Daoy (cell line): ENCODE measurements at places on chromosomes 3 and 15. TPM values are rescaled to one million over a fixed set of nuclear protein-coding genes. Genes with fewer than 3 reads are reported as not detected.

SNX22 gene
- total RNA-seq: not detected in 2 replicates

CFAP100 gene
- total RNA-seq: not detected in 2 replicates

ATOSA gene
- 9.7 and 12.2 TPM in 2 replicates for total RNA-seq

LTK gene
- 0.40 and 0.57 TPM in 2 replicates for total RNA-seq

EFHB gene
- total RNA-seq: 0.65 TPM in 1 of 2 replicates, not detected in the other

SLC2A2 gene
- not detected in 2 replicates for total RNA-seq

GRCh38 chr3:129218742-129219141 is 30.7 kb upstream of the COPG1 start:
- no peak for DNase-seq

- DNase-seq: no peak
Measured at GRCh38 chr15:38829086-38829485, 264.5 kb upstream of the RASGRP1 start.

DNA sequence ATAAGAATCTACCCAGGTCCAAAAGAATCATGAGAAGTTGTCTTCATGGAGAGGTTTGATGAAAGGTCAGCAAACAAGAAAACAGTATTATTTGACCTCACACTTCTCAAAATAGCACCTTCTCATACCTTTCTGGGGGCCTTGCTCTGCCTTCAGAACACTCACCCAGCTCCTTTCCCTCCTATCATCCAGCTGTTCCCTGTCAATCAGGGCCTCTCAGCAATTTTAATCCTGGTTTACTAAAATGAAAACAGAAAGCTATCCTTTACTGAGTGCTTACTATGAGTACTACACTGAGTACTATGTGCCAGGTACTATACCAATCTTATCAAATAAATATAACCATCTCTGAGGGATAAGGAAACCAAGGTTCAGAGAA is 138.6 kb downstream of the GAP43 start:
- no peak for DNase-seq

DNA sequence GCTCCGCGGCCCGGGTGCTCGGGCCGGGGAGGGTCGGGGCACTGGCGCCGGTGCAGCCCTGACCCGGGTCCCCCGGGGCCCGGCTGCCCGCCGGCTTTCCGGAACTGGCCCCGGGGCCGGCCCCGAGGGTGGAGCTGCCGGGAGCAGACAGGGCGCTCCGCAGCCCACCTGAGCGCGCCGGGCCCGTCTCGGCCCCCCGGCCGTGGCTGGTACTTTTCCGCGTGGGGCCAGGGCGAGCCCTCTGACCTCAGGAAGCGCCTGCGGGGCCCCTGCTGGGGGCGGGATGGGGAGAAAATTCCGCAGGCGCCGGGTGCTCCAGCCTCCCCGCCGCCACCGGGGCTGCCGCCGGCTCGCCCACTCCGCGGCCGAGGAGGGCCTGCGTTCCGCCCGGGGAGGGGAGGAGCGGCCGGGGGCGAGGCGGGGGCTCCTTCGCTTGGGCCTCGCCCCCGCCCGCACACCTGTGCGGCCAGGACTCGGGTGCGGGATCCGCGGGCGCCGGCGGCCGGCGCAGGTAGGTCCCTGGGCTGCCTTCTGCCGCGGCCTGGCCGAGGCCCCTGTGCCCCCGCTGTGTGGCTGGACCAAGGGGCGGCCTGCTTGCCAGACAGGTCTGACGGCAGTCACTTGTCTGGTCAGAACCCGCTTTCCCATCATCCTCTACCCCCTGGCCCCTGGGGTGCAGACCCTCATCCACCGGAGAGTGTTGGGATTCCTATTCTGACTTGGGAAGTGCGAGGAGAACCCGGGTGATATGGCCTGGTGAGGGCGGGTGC is 3.5 kb downstream of the FURIN start:
- peak; percentile 30 for DNase-seq

DNA sequence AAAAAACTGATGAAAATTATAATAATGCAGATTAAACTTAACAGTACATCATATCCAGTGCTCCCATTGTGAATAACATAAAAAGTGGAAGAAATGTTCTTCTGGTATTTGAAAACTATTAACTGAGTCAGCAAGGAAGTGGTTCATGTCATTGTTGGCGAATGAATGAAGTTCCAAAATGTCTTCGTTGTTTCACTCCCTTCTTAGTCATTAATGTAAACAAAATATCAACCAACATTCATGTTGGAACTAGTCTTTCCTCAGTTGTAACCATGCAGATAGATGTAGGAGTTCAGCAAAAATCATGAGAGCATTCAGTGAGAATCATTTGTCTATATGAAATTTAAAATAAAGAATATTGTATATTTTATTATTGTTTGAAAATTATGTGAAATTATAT is 44.1 kb upstream of the ICE2 start:
- DNase-seq: peak; percentile 18

DNA sequence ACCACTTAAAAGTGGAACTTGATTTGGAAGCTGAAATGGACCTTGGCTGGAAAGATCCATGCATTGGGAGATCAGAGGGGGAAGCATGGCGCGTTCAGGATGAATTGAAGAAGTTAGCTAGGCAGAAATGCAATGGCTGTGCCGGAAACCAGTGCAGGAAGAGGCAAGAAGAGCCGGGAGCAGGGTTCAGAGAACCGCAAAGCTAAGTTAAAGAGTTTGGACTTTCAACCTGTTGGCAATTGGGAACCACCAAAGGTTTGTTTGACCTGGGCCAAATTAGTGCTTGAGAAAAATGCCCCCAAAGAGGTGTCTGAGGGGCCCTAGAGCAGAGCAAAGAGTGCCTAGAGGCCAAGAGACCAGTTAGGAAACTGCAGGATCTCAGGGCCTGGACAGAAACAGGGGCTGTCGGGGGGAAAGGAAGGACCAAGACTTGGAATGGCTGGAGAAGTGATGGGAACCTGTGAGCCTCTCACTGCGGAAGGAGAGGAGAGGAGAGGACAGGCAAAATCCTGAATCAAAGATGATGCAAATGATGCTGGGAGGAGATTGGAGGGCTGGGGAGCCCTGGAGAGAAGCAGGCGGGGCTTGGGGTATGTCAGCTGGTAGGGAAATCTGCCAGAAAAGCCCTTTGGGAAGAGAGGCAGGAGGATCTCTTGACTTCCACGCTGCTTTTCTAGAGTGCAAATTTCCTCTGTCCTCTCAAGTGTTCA is 49.3 kb downstream of the FAM174B start:
- DNase-seq: no peak

- DNase-seq: no peak
Measured at GRCh38 chr15:89939910-89940309, 27.2 kb upstream of the ARPIN start.

GRCh38 chr15:91704343-91704742 is 149.2 kb upstream of the SLCO3A1 start:
- DNase-seq: peak; percentile 13

DNA sequence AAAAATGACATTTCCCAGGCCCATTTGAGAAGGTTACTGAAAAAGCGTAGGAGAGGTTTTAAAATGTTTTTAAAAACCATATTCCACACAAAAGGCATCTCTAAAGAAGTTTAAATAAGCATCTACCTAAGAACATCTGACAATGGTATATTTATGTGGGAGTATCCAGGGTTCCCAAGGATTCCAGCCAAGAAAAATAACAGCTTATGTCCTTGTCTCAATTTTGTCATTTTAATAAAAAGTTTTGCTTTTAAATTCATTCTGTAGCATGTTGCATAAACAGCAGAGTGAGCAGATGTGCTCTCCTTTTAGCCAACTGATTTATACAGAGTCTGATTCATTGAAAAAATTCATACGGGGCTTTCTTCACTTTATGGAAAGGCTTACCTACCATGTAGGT is 129.9 kb downstream of the LRRC3B start:
- no peak for DNase-seq

- peak; percentile 44 for DNase-seq
Measured at GRCh38 chr3:78734048-78734637, 1033.7 kb downstream of the ROBO1 start.

DNA sequence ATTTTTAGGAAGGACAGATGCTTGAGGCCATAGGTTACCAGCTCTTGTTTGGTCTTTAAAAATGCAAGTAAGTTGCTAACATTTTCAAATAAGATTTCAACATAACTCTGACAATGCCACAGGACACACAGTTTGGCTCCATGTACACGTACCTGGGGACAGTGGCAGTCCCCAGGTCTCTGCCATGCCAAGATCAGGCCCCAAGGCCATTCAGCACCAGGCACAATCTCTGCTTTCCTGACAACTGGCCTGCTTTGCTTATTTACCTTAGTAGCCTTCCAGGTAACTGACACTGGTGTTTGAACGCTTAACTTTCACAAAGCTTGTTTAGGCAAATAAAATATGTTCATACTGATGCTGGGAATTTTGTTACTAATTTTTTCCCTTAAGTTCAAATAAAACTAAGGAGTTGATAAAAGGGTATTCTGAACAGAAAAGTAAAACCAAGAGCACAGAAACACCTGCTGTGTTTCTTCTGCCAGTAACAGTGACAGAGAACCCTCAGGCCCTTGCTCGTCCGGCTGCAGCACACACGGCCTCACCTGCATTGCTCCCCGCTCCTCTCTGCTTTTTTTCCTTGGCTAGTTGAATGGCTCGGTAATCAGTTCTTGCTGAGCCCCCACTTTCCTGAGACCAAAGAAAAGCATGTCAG is 16.5 kb downstream of the ZXDC start:
- no peak for DNase-seq

DNA sequence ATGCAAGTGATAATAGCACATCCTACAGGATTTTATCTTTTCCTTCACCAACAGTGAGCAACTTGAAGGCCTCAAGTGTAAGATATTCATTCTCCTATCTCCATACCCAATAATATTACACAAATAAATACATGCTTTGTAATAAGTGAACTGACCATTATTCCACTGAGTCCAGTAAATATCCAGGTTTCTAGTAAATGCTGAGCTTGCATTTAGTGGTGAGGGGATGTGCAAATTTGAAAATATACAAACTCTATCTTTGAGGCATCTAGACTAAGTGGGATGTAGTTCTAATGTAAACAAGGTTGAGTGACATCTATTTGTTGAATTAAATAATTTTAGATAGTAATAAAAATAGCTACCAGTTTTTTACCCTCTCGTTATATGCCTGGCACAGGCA is 587.6 kb upstream of the IL12A start:
- DNase-seq: no peak
